ENCODE measurements at places on chromosomes 1 and 21. TPM values are rescaled to one million over a fixed set of nuclear protein-coding genes. Genes with fewer than 3 reads are reported as not detected.

DNM3 gene
- total RNA-seq = 6.5 TPM

DNA sequence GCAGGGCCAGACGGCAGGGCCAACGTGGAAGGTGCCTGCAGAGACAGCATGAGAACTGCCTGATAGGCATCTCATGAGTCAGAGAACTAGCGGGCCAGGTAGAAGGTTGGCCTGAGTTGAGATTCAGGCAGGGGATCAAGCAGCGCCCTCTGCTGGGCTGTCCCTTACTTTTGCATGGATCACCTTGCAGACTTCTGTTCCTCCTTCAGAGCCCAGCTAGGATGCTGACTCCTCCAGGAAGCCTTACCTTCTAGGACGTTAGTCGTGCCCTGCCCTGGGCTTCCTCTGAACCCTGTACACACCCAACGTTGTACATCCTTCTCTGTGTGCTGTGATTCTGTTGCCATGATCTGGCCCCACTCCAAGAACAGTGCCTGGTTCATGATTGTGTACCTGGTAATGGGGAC, 231.3 kb upstream of the VAMP3 start:
- peak; percentile 55 for DNase-seq

GUCA2B gene
- total RNA-seq = not detected

FMOD gene
- total RNA-seq = not detected

GRCh38 chr1:206518206-206518605, 10.9 kb downstream of the RASSF5 start:
- no peak for DNase-seq

DNA sequence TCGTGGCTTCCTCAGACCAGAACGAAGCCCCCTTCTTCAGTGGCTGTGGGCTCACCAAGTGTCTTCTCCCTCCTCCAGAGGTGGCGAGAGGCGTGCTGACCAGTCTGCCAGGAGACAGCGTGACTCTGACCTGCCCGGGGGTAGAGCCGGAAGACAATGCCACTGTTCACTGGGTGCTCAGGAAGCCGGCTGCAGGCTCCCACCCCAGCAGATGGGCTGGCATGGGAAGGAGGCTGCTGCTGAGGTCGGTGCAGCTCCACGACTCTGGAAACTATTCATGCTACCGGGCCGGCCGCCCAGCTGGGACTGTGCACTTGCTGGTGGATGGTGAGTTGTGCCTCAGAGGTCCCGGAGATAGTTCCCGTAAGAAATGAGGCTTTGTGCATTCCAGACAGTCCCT, 24.0 kb downstream of the IL6R start:
- no peak for DNase-seq

RC3H1 gene
- total RNA-seq = 38.1 TPM

GRCh38 chr1:38872401-38873026, 634 bp downstream of the MYCBP start:
- peak; percentile 7 for DNase-seq

GJA4 gene
- total RNA-seq = not detected

APP gene
- total RNA-seq = 823 TPM

GRCh38 chr1:116232989-116233514, 121.9 kb downstream of the MAB21L3 start:
- DNase-seq = no peak

- DNase-seq = peak; percentile 98
These were observed 689.6 kb downstream of the USP25 start for GRCh38 chr21:16419188-16419921.

ZNF593OS gene
- not detected for total RNA-seq

RIPPLY3 gene
- total RNA-seq = not detected

KIF14 gene
- total RNA-seq = 1.2 TPM

- DNase-seq = no peak
These were observed 25.4 kb upstream of the CLCA4 start for GRCh38 chr1:86521522-86521891.

IL12RB2 gene
- not detected for total RNA-seq

DNA sequence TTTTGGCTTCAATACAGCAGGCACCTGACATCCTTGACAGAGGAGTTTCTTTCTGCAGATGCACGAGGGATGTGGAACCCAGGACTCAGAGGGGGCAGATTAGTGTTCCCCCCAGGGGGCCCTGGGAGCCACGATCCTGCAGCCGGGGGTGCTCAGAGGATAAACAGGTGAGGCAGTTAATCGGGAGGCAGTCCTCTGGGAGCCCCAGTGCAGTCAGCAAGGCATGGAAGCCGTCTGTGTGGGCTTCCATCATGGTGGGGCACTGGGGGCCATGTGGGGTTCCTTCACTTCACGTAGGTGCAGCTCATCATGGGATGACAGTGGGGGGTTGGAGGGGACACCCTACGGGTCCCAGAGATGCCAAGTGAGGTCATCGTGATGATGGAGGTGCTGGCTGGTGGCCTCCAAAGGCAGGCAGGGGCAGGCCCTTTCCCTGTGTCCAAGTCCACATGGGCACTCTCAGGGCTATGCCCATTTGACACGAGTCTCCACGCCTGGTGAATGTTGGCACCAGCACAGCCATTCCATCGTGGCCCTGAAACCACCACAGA, 59.3 kb upstream of the ABCG1 start:
- no peak for DNase-seq

All from astrocyte (in vitro differentiated cells and primary cell).